T-helper 2 cell (primary cell): ENCODE measurements at places on chromosomes 11 and 22.
A peak's percentile ranks its signal among the peaks of the same experiment; 100 is the strongest.

GRCh38 chr11:102883141-102883540, 8.4 kb upstream of the MMP12 start:
- no peak for DNase-seq

DNA sequence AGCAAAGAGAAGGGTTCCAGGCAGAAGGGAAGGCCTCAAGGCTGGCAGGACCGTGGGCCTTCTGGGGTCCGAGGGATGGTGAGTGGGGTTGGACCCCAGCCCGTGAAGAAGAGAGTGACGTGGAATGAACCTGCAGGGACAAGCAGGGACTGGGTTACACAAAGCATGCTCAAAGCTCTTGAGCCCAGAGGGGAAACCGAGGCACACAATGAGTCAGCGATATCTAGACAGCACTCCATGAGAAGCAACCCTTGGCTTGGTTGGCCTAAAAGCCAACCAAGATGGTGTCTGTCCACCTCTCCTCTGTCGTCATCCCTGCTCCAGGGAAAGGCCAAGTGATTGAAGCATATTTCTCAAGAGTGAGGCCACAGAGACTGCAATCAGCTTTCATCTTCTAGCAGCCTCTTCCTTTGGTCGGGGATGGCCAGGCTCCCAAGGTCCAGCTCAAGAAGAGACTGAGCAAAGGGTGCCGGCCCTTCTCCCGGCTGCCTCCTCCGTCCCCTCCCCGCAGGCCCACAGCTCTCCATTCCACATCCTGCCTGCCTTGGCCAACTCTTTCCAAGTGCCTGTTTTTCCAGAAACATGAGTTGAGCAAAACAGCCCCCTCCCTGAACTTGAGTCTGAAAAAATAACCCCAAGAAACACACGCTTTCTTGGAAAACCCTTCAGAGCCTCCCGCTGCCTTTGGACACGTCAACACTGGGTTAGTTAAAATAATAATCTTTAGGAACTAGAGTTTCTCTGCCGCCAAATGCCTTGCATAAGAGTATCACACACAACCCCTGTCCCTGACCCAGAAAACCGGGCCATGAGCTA, 556.6 kb downstream of the MIAT start:
- DNase-seq = no peak

DNA sequence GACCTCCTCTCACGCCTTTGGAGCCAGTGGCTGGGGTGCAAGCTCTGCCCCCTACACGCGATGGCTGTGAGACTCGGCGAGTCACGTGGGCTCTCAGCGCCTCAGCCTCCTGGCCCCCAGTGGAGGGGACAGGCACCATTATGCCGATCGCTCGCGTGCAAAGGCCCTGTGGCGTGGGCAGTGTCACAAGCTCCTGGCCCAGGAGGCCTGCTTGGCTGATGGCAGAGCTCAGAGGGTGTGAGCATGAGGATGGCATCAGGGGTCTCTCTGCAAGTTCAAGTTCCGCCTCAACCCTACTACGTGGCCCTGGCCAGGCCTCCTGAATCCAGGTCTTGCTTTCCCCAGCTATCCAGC, 90.8 kb upstream of the KCNQ1OT1 start:
- no peak for DNase-seq

DNA sequence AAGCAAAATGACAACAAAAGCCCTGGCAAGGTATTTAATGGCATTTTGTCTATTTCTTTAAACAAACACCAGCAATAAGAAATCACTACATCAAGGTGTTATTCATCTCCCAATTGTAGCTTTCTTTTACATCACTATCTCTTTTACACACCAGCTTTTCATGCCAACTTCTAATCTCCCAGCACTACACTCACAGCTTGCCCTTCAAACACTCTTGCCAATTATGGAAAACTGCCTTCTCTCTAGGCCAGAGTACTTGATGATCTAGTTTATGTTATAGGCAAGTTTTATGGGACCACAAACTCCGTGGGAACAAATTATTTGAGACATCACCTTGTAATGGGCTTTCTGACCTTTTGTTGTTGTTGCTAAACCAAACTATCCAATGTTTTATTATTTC, 61.3 kb downstream of the SVIP start:
- no peak for DNase-seq

GRCh38 chr22:49039625-49040024, 788.0 kb downstream of the BRD1 start:
- no peak for DNase-seq

DNA sequence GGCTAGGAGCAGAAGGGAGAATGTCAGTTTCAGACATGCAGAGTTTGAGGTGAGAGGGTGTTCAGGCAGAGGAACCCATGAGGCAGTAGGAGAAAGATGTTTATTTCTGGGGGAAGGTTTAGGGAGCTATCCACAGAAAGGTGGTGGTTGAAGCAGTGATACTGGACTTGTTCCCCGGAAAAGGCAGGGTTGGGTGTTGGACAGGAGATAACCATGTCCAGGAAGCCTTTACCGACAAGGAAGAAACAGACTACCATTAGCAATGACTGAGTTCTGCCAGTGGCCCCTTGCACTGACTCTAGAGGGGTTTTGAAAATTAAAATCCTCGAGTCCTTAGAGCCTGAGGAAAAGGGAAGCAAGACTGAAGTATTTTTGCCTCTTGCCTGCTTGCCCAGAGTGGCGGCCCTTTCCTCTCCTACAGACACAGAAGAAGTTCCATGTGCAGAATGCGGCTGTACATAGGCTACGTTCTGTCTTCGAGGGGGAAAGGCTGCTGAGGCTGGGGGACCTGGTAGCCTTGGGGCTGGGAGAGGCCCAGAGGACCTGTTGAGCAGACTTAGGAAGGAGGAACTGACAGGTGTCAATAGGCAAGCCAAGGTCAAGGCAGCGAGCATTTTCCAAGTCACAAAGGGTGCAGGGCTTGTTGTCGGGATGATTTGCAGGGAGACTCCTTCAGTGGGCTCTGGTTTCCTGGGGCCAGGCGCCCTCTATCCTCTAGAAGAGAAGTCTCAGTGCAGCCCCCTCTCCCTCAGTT, 146.7 kb downstream of the LDLRAD3 start:
- DNase-seq = no peak

DNA sequence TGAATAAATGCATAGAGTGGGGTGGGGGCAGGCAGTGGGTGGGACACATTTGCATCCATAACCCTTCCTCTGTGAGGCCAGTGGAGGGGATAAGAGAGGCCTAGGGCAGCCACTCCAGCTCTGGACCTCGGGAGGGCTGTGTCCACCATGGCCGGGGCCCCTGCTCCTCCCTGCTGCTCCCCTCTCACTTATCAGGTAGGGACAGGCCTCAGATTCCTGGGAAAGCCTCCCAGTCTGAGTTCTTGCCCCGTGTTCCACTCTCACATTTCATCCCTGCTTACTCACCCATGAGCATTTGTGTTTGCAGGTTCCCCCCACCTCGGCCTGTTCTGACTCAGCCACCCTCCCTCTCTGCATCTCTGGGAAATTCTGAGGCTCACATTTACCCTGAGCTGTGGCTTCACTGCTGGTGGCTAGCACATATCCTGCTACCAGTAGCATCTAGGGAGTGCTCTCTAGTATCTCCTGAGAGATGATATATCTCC, 128.7 kb upstream of the TOP3B start:
- DNase-seq = peak; percentile 80

DNA sequence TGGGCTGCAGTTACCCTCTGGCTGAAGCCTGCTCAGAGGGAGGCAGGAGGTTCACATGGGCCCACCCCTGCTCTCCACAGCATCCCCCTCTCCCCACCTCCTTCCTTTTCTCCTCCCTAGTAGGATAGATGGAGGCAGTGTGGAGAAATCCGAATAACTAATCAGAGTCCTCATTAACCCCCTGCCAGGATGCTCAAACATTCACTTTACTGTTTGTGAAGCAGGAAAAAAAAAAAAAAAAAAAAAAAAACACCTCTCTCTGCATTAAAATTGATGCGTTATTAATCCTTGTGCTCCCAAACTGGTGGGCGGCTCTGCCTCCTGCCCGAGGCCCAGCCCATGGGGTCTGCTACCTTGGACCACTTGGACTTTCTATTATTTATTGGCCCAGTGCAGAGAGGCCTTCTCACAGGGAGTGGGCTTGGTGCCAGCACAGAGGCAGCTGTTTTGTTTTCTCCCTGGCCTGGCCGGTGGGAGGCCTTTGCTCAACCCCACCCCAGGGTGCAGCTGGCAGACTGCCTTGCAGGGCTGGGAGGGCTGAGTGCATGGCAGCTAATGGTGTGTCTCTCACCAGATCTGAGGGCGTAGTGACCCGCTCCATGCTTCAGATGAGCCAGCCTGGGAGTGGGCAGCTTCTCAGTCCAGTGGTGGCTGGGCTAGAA, 150.7 kb downstream of the PKNOX2 start:
- no peak for DNase-seq

- peak; percentile 43 for DNase-seq
Observed at GRCh38 chr11:2929950-2930703, 907 bp upstream of the PHLDA2 start.

DNA sequence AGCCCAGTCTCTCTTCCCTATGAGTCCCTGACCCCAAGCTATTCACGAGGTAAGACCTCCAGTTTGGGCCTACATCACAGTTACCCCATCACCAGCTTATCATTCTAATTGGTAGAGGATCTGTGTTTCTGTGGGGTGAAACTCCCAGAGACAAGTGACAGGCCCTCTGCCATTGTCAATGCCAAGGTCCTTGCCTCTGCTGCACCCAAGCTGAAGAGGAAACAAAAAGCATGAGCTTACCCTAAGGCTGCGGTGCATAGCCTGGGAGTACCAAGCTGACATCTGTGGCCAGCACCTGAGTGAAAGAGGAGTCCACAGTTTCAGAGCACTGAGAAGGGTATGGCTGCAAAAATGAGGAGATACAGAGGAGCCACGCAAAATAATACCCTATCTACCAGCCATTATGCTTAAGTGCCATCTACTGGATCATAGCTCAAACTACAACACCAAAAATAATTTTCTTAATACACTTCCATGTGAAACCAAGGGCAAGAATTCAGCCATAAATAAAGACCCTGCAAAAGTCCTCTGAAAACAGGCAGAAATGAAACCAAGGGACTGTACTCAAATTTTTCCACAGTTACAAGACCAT, 62.3 kb upstream of the ANO5 start:
- no peak for DNase-seq

GRCh38 chr11:128726458-128727139, 32.7 kb downstream of the FLI1 start:
- DNase-seq = no peak

GRCh38 chr11:20022363-20023081, 137.8 kb downstream of the DBX1 start:
- DNase-seq = no peak

GRCh38 chr11:119734788-119735187, 5.8 kb upstream of the NECTIN1 start:
- DNase-seq = no peak

DNA sequence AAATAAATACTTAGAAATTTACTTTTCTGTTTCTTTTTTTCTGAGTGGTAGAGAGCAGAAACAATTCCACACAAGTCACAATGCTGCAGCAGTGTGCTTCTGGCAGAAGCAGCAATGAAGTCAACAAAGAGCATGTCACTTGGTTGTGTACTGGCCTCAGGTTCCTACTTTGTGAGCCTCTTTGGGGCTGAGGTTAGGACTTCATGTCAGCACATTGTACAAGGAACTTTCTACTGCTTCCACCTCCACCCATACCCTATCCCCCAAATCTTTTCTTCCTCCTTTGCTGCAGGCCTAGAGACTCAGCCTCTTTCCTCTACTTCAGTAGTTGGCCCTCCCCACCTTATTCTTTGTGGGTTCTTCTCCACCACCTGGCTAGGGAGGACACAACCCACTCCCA, 252.7 kb upstream of the PITPNB start:
- DNase-seq = no peak

DNA sequence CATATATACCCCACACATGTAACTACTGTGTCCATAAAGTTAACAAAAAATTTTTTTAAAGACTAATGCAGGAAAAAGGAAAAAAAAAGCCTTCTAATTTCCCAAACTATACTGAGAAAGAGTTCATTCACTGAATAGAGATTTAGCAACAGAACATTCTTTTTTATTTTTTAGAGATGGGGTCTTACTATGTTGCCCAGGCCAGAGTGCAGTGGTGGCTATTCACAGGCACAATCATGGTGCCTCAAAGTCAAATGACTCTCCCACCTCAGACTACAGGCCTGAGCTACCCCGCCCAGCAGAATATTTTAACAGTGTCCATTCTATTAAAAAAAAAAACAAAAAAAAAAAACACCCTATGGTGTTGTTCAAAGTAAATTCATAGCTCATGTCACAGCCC, 25.7 kb downstream of the DGCR2 start:
- no peak for DNase-seq

DNA sequence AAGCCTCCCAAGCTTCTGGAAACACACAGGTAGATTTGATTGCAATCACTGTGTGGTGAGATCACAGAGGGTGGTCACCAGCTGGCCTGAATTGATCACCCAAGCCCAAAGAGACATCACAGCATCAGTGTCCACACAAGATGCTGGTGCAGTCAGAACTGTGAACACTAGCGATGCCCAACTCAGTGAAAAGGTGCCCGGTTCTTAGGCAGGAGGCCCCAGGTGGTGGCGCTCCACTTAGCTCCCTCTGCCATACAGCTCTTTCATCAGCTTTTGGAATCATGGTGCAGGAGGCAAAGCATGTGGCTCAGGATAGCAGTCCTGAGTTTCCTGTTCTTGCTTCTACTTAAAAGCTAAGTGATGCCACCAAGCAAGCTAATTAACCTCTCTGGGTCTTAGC, 11.1 kb downstream of the DGCR2 start:
- DNase-seq = no peak

- DNase-seq = peak; percentile 40
Observed at GRCh38 chr11:63916837-63917691, at the start of gene RCOR2. Gene RCOR2, minus strand, starts transcription at chr11:63917164. Its CDS starts 708 bp downstream, at chr11:63916456.

- DNase-seq = no peak
Observed at GRCh38 chr22:35451592-35451991, 51.7 kb downstream of the MCM5 start.

- no peak for DNase-seq
Observed at GRCh38 chr22:42763965-42764480, 43.4 kb upstream of the A4GALT start.

- DNase-seq = no peak
Observed at GRCh38 chr11:46279126-46280099, 2.0 kb downstream of the CREB3L1 start.

DNA sequence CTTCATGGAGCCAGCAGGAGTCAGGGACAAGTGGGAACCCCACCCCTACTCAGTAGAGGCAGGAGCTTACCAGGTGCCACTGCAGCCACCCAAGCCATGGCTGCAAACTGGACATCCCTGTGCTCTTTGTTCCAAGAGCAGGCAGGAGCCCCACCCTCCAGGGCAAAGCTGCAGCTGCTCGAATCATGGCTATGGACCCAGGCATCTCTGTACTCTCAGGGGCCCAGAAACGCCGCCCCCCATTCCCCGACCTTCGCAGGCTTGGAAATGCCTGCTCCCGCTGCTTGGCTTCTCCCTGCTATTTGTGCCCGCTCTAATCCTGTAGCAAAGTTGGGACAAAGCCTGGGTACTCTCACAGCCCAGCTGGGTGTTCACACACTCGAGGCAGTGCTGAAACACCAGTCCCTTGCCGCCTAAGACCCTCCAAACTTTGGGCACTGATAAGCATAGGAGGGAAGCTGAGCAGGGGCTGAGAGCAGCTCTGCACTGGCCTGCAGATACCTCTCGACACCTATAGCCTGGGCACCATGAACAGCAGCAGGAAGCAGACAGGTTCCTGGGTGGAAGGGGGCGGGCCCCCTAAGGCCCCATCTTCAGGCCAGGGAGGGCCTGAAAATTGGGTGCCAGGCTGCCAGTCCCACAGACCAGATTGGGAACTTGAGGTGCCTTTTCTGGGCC, 402.4 kb downstream of the LRRC4C start:
- no peak for DNase-seq

GRCh38 chr11:66150725-66151124, 80.7 kb downstream of the PACS1 start:
- DNase-seq = no peak

GRCh38 chr11:101840704-101841103, 74.1 kb upstream of the CEP126 start:
- DNase-seq = no peak
